ENCODE measurements at places on chromosomes 16 and 17.

- peak; percentile 77 for DNase-seq
Measured at GRCh38 chr17:49290690-49291359, 60.2 kb upstream of the PHOSPHO1 start.

- DNase-seq, result no peak
Measured at GRCh38 chr16:74926805-74927204, 58.1 kb downstream of the WDR59 start.

GRCh38 chr17:36509272-36509985 lies 22.9 kb downstream of the ZNHIT3 start:
- no peak for DNase-seq

GRCh38 chr17:42937712-42938596 lies 26.3 kb downstream of the AARSD1 start:
- peak; percentile 77 for DNase-seq

GRCh38 chr17:80460429-80460834 lies 16.0 kb downstream of the NPTX1 start:
- DNase-seq, result no peak

DNA sequence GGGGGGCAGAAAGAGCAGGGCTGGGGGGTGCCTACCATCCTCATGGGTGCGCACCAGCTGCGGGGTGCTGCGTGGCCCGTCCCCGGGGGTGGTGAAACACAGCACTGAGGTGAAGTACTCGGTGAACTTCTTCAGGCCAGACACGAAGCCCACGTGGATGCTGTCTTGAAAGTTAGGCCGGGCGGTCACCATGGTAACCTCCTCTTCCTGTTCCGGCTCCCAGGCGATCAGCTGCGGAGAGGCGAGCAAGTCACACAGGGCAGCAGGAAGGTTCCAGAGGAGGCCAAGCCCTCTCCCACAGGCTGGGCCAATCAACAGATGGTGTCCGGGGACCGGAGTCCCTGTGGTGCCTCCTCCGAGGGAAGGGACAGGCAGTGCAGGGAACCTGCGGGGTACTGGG lies 90.1 kb upstream of the CDC42EP4 start:
- DNase-seq, result peak; percentile 62

GRCh38 chr16:54077050-54077821 lies 209.4 kb downstream of the IRX3 start:
- DNase-seq, result no peak

Measured in hematopoietic multipotent progenitor cell treated with erythropoietin and hydrocortisone succinate and interleukin-3 and kit ligand, for 6 days (in vitro differentiated cells).